Stimulated activated memory B cell treated with anti-CD40 and anti-IgM and Interleukin-4, amounts not matched to agents 10 μg/mL and 1 μg/mL and 100 μg/mL, for 72 hours (primary cell): ENCODE measurements at places on chromosomes 3 and 15.

GRCh38 chr3:128263118-128263517 is 109.8 kb downstream of the EEFSEC start:
- no peak for ATAC-seq

DNA sequence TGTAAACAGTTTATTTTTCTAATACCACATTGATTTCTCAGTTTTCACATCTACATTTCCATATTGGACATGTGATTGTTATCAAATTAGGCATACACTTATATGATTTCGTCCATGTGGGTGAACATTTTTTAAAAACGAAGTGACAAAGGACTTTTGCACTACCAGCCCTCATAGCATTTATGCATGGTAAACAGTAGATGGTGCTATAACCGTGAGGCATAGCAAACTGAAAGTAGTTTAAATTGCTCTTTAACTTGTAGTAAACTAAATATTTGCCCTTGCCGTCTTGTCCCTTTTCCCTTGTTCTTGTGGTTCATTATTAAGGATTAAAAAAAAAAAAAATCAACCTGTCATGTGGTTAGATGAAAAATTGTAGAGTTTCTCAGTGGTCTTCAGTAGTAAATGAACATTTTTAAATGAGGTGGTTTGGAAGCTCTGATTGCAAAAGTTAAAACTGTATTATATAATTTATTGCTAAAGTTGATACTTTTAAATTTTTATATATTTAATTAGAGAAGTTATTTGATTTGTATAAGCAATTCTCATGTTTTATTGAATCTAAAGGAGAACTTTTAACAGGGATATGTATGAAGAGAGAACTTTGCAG is 24.0 kb downstream of the STX19 start:
- no peak for ATAC-seq

- no peak for ATAC-seq
These were observed 5.3 kb downstream of the PLSCR2 start for GRCh38 chr3:146464005-146464595.

DNA sequence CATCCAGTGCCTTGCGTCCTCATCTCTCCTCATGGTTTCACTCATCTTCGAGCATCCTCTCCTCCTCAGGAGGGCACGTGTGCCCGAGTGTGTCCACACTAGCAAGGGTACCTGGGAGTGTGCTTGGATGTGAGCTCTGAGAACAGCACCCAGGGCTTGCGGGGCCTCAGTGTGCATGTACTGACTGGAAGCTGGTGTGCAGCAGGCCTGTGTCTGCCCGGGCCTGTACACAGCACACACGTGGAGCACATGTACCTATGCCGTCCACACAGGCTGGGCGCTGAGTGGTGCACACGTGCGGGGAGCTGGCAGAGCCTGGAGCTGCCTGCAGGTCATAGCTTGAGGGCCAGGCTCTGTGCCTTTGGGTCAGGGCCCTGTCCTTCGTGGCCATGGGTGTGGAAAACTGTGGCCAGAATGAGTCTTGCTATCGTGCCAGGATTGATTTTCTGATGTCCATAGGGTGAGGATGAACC is 34.9 kb downstream of the TSPAN3 start:
- ATAC-seq = no peak

- no peak for ATAC-seq
These were observed 93.4 kb downstream of the IGSF11 start for GRCh38 chr3:118941236-118941635.

DNA sequence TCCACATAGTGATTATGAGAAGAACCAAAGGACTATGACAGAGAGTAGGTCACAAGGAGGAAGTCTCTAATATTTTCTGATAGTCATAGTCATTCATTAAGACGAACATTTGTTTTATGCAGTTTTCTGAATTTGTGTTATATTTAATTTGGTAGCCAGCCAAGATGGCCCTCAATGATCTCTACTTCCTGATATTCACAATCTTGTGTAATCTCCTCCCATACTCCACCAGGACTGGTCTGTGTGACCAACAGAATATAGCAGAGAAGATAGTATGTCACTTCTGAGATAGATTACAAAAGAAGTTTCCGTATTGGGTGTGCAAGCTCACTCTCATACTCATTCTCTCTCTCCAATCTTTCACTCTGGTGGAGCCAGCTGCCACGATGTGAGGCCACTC is 30.8 kb downstream of the HLTF start:
- no peak for ATAC-seq

- ATAC-seq = no peak
These were observed 309.9 kb downstream of the TLE3 start for GRCh38 chr15:69787791-69788190.

DNA sequence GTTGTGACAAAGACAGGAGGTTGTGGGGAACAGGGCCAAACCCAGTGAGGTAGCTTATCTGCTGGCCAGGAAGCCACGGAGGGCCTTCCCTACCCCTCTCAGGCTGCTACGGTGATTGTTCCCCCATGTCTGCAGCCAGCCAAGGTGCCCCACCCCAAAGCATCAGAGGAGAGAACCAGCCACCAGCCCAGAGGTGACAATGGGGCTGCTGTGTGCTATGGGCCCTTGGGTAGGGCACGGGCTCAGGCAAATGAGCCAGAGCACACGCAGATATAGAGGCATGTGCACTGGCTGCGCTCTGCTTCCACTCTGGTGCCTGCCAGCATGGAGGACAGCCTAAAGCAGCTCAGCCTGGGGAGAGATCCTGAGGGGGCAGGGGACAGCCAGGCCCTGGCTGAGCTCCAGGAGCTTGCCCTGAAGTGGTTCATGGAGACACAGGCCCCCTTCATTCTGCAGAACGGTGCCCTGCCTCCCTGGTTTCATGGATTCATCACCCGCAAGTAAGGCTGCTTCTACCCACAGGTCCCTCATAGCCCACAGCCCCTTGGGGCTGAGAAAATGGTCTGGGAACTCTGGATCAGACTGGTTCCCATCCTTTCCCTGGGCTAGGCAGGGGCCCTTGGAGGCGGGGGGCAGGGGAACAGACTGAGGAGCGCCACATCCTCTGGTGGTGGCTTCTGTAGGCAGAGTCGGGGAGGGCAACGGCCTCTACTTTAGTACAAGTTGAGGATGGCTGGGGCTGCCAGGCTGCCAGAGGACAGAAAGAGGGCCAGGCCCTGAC is at the start of gene SH2D7:
SH2D7 (plus strand) TSS at position 301 of the 781 bp plus-strand sequence; CDS start at position 325, 24 bp downstream.
- ATAC-seq = no peak

DNA sequence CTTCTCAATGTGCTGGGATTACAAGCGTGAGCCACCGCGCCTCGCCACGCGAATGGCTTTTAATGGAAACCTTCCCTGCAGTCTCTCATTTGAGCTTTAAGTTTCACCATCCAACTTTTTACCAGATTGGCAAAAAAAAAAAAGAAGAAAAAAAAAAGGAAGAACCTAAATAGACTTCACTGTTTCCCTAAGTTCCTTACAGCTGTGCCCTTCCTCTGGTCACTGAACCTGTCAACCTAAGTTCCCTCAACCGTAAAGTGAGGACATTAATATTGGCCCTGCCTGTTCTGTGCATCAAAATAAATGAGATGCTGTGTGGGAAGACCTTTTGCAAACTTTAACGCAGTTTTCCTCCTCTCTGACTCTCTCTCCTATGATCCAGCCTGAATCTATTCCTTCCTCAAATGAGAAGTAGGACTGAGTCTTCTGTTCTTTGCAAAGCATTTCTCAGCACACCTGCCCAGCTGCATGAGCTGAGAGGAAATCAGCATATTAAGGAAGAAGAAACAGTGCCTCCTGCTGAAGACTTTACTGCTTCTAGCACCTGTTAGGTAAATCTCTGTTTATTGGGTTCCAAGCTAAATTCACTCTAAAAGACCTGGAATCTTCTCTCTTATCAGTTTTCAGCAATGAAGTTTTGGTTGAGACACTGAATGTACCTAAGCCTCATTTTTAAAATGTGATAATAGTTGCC is 99.6 kb upstream of the ETV5 start:
- no peak for ATAC-seq

DNA sequence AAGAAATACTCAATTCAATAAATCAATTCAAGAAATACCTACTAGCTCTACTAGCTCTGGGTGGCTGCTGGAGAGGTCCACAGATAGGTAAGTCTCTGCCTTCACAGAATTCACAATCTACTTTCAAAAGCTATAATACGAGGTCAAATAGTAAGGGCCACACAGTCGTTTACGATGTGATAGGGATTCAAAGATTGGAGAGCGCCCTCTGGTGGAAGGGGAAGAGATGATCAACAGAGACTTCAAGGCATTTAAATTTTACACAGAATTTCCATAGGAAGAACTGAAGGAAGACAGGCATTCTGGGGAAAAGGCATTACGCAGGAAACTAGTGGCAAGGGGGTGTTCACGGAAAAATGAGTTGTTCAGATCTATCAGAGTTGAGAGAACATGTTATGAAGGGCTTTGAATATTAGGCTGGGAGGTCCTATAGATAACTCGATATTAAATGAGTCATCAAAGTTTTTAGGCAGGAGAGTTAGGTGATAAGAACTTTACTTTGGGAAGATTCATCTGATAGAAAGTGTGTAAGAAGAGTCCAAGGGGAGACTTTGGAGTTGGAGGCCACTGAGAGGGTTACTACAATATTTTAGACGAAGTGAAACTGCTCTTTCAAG is 128.8 kb downstream of the FRMD5 start:
- ATAC-seq = no peak

- no peak for ATAC-seq
These were observed 33.0 kb downstream of the CCDC39 start for GRCh38 chr3:180646187-180646790.

DNA sequence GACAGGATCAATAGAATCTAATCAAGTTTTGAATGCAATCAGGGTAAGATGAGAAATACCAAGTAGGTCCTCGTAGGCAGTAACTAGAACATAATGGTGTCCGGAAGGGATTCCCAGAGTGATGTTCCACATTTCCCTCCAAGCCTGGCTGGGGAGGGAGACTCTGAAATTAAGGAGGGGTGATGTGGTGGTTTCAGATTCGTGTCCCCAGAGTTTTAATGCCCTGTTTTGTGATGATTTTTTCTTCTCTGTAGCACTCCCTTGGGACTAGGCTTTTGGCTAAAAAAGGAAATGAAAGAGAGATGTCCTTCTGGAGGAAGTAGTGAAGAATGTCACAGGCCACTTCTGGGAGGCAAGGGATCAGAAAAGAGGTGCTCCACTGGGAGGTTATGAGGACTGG is 108.3 kb upstream of the CACNA2D3 start:
- ATAC-seq = no peak

- ATAC-seq = no peak
These were observed 9.2 kb upstream of the SLC6A1 start for GRCh38 chr3:10983219-10983916.

DNA sequence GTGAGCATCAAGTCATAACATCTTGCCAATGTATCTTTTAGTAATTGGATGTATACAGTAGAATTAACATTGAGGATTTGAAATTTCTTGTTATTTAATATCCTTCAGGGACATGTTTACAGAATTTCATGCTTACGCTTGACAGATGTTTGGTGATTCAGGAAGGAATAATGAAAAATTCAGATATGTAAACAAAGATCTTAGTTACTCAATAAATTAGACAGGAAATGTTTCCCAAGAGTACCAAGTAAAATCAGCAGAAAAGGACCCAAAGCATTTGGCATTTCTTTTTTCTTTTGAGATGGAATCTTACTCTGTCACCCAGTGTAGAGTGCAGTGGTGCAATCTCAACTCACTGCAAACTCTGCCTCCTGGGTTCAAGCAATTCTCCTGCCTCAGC is 4.7 kb upstream of the COL6A5 start:
- ATAC-seq = no peak

GRCh38 chr3:126752303-126753190 is 48.5 kb downstream of the CHCHD6 start:
- ATAC-seq = peak; percentile 85

- no peak for ATAC-seq
These were observed 20.8 kb upstream of the CCR9 start for GRCh38 chr3:45865563-45865962.

DNA sequence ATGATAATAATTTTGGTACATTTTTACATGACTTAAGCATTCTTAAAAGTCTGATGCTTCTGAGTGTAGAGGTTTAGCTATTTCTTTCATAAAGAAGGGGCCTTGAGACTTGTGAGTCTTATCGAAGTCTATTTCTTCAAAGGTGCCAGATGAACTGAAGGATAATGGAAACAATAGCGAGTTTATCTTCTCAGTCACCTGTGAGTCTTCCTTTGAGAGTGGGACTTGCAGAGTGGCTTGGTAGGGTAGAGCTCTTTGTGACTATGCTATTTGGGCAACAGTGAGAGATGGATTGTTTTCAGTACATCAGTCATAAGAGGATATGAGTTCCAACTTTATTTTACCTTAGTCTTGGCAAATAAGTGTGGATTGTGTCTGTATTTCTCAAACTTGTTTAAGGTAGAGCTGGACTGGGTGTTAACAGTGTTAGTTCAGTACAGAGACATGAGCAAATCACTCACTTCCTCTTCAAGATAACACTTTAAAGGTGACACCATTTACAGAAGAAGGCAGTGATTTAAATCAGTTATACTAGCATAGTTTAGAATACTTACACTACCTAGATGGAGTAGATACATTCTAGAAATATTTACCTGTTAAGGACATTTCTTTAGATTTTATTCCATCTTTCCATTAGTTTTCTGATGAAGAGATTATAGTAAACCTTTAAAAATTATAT is 3.2 kb downstream of the AKAP13 start:
- ATAC-seq = no peak

- no peak for ATAC-seq
These were observed 399.4 kb upstream of the ATP11B start for GRCh38 chr3:182393830-182394367.

DNA sequence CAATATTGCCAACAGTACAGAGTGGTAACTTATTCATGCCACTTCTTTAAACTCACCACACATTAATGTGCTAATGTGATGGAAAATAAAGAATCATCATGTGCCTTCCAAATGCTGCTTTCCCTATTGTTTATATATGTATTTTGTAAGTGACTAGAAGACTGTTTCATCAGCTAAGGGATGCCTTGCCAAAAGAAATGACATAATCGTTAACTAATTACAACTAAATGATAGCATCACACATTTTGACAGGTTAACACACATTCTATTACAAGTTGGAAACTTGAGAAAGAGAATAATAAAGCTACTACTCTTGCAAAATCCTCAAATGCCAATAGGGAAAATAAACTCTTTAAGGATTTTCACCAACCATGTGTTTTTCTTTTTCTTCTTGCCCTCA is 329.9 kb upstream of the AGTR1 start:
- ATAC-seq = no peak

DNA sequence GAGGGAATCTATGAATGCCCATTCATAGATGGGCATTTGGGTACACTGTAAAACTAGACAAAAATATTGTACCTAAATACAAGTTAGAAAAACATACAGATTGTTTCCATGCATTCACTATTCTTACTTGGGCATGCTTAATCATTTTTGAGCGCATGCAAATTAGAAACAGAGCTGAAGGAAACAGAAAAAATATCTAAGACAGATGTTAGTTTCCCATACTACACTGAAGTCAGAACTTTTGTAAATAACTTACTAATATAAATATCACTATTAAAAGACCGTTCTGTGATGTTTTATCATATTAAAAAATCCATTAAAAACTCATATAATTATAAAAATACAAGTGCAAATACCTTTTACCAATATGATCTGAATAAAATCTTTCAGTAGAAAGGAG is 58.7 kb downstream of the GOLIM4 start:
- ATAC-seq = no peak

DNA sequence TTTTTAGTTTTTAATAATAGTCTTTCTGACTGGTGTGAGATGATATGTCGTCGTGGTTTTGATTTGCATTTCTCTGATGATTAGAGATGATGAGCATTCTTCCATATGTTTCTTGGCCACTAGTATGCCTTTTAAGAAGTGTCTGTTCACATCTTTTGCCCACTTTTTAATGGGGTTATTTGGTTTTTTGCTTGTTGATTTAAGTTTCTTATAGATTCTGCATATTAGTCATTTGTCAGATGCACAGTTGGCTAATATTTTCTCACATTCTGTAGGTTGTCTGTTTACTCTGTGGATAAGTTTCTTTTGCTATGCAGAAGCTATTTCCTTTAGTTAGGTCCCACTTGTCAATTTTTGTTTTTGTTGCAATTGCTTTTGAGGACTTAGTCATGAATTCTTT is 185.4 kb downstream of the SUCNR1 start:
- no peak for ATAC-seq
